ENCODE measurements at places on chromosomes 1 and 21.
A peak's percentile ranks its signal among the peaks of the same experiment; 100 is the strongest.

DNA sequence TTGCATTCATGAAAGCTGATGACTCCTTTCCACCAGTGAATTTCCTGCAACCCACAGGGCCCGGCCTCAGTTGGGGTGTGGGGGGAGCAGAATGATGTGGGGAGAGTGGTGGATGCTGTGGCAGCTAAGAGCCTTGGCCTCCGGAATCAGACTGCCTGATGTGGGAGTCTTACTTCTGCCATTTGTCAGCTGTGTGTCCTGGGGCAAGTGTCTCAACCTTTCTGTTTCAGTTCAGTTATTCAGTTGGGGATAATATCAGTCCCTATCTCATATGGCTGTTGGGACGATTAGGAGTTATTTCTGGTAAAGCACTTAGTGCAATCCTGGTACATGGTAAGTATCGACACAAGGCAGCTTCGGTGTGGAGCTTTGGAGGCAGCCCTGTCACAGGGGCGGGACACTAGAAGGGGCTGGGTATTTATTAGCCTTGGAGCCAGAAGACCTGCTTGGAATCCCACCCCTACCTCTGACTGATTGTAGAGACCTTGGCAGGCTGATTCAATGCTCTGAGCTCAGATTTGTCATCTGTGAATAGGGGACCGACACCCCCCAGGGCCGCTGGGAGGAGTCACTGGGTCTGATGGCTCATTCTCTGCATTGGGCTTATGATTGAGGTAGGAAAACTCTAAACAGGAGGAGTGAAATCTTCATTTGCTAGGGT is 19.6 kb downstream of the ARHGEF10L start:
- no peak for DNase-seq

GRCh38 chr1:12327566-12327965 is 97.7 kb downstream of the VPS13D start:
- DNase-seq = no peak

DNA sequence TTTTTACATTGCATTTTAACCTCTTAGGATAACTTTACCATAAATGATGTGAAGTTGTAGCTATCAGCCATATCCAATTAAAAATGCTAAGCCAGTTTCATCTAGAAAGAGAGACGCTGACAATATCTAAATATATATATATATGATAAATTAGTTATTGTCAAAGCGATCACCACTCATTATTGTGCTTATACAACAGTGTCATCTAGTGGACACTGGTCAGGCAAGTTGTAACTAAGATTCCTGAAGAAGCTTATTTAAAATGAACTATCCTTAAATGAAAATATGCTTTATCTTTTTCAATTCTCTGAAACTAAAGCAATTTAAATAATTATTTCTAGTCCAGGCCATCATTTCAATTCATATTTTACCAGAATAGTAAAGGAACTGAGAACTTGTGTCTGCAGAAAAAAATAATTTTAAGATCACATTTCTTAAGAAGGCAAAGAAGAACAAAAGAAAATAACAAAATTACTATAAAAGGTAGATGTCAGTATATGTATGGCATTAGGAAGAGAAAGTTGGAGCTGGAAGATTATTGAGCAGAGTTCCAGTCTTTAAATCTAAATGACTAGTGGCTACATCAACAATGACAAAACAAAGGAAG is 193.3 kb upstream of the SNX7 start:
- peak; percentile 7 for DNase-seq

DNA sequence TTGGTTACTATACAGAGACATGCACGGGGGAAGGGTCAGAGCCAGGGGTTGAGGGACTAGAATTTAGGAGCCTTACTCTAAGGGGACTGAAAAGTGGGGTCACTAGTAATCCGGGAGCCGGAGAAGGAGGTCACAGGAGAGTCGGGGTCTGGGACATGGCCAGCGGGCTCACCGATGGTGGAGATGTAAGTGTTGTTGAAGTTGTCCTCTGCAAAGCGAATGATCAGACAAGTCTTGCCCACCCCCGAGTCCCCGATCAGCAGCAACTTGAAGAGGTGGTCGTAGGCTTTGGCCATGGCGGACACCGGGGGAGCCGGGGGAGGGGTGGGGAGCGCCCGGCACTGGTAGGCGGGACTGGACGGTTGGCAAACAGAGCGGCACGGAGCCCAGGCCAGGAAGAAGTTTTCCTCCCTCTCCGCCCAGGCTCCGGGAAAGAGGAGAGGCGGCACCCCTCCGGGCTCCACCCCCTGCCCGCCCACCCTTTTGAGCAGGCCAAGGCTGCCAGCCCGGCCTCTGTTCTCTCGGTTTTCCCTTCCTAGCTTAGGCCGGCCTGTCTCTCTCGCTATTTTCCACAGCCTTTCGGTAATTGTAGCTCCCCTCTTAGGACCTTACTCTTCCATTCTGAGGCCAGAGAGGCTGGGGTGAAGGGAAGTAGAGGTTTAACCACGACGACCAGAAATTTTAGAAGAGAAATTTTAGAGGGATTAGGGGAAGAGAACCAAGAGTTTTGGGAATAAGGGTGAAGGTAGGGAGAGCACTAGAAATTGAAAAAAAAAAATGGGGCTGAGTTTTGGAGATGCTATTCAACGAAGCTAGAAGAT is at the start of gene RAB13:
Gene RAB13, minus strand, starts transcription at position 399 of the 821 bp plus-strand sequence. Its CDS starts 103 bp downstream, at position 296.
- DNase-seq = peak; percentile 72

GRCh38 chr1:239896569-239896968 is 195.1 kb upstream of the FMN2 start:
- DNase-seq = no peak
